A549 (cell line): ENCODE measurements at places on chromosomes 5 and 9.
A peak's percentile ranks its signal among the peaks of the same experiment; 100 is the strongest.

- no peak for DNase-seq
Observed at GRCh38 chr5:157088342-157088990, 20.4 kb downstream of the HAVCR2 start.

- no peak for DNase-seq
Observed at GRCh38 chr9:31103836-31104235, 1280.6 kb upstream of the ACO1 start.

- DNase-seq = no peak
Observed at GRCh38 chr5:141354900-141355469, at the start of gene PCDHGA4. PCDHGA4 (plus strand) TSS chr5:141355021; CDS start chr5:141355108, 87 bp downstream.

- DNase-seq = peak; percentile 82
Observed at GRCh38 chr9:14096258-14096922, 217.6 kb downstream of the NFIB start.
